Esophagus mucosa (tissue), 1 donor: ENCODE measurements at places on chromosomes 16 and 17.

- no peak for ATAC-seq
These were observed 2.4 kb upstream of the CDH16 start for GRCh38 chr16:66920924-66921680.

- no peak for ATAC-seq
These were observed 15.9 kb upstream of the MEIOB start for GRCh38 chr16:1887711-1888354.

DNA sequence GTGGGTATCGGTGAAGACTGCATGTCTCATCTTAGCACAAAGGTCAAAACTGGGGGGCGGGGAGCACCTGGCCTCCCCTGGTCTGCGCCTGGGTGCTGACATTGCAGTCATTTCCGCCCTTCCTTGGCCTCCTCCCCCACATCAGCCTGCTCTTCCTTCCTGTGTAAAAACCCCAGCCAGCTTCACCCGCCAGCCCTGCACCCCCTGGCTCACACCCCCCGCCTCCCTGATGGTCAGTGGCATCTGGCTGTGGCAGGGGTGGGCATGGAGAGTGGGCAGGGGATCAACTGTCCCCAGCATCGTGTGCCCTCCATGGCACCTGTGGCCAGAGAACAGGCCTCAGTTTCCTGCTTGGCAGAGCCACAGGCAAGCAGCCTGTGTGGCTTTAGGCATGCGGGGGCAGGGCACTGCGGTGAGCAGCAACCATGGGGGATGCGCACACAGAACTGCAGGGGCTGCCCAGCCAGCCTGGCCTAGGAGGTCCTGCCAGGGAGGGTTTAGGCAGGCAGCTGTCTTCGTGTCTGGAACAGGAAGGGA lies 26.5 kb upstream of the LASP1NB start:
- ATAC-seq: peak; percentile 46

DNA sequence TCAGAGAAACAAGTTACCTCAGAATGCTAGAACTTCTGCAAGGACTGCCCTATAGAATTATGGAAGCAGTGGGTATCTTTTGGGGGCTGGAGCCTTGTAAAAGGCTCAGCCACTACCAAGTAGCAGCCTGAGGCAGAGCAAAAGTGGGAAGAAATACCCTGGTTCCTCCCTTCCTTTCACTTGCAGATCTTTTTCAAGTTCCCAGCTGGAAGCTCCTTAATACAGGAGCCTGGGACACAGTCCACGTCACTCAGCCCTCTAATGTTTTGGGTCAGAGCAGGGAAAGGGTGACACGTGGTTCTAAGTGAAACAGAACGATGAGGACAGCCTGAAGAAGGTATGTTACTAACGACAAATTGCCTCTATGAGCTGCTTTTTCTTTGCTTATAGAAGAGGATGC lies 93.1 kb downstream of the CNTNAP4 start:
- ATAC-seq: no peak

DNA sequence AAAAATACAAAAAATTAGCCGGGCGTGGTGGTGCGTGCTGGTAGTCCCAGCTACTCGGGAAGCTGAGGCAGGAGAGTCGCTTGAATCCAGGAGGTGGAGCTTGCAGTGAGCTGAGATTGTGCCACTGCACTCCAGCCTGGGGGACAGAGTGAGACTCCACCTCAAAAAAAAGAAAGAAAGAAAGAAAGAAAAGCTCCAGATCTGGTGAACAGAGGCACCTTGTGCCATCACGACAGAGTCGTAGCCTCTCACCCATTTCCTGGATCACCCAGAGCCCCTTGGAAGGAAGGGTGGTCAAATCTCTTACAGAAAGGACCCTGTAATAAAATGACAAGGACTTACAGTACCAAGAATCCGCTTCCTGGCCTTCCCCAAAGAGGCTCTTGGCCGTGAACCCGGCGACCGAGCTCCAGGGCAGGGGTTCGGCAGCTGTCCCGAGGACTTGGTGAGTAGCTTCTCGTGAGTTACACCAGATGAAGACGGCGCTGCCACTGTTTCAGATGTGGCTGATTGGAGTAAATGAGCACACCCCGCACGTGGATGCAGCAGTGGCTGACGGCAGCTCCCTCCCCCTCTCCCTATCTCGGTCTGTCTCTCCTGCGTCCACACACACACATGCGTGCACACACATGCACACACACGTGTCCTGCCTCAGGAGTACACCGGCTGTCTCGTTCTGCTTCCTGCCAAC lies 13.5 kb downstream of the LGALS3BP start:
- no peak for ATAC-seq

DNA sequence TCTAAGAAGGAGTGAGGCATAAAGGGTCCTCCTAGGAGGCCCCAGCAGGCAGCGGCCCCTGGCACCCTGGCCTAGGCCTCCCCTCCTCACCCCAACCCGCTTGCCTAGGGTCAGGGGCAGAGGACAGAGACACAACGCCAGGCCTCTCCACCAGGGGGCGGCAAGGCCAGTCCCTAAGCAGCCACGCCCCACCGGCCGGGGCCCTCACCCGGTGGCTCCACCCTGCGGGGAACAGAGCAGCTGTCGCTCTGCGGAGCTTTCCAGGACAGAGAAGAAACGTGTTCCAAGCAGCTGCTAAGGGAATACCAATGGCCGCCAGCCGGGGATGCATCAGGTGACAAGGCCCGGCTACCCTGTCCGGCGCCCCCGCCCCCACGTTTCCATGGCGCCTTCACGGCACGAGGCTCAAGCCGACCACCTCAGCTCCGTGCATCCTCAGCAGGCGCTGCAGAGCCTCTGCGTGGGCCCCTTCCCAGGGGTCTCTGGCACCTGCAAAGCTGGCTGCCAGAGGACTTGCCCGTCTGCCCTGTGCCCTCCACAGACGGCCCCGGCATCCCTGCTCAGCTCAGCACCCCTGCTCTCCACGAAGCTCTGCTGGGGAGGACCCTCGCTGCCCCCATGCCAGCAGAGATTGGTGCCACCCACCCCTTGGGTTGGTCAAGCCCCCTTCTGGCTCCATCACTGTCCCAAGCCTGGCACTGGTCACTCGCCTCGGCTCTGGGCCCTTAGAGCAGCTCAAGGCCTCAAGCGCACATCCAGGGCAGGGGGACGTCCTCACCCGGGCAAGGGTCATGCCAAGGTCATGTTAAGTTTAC lies 5.6 kb downstream of the ZNF598 start:
- ATAC-seq: peak; percentile 67

DNA sequence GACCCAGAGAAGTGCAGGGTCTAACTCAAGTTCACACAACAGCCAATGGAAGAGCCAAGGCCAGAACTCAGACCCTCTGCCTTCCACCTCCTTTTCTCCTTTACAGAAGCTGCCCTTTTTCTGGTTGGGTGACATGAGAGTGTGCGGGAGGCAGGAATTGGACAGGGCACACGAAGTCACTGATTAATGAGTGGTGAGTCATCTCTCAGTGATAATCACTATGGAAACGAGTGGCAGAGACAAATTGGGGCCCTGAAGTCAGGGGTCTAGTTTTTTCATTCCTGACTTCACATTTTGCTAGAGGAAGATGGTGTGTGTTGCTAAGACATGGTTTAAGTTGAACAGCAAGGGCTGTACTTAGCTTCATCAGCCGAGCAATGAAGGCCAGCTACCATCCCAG lies 312.7 kb upstream of the CCL2 start:
- no peak for ATAC-seq

- ATAC-seq: peak; percentile 30
These were observed at the start of gene XAF1 for GRCh38 chr17:6755731-6756184. XAF1 (plus strand) TSS chr17:6756046; CDS start chr17:6756079, 33 bp downstream.

- ATAC-seq: no peak
These were observed 36.6 kb downstream of the TOM1L2 start for GRCh38 chr17:17935321-17936271.

DNA sequence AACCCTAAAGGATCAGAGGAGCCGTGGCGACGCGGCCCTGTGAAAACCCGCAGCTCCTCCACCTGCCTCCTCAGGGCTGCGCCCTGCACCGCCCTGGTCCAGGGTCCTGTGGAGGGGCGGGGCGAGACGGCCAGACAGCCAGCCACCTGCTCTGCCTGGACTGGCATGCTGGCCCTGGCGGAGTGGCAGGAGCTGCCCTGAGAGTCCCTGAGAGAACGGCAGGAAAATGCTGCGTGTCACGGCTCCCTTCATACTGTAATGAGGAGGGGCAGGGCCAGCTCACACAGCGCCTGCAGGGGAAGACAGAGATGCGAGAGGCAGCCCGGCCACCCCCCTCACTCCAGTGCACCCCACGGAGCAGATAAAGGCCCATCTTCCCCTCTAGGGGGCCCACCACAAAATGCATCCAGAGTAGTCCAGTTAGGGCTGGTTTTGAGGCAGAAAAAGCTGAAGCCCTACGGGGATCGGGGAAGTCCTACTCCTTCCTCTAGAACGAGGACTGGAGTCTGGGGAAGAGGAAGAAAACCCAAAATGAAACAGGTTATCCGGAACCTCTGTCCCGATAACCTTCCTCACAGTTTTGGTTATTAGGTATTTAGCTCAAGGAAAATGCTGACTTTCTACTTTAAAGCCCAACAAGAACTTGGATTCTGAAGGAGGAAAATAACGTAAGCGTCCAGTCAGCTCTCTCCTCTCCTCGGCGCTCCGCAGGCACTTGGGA lies 97.6 kb upstream of the DNAH17 start:
- no peak for ATAC-seq

- ATAC-seq: no peak
These were observed 60.1 kb upstream of the TMEM132E start for GRCh38 chr17:34519282-34519681.

DNA sequence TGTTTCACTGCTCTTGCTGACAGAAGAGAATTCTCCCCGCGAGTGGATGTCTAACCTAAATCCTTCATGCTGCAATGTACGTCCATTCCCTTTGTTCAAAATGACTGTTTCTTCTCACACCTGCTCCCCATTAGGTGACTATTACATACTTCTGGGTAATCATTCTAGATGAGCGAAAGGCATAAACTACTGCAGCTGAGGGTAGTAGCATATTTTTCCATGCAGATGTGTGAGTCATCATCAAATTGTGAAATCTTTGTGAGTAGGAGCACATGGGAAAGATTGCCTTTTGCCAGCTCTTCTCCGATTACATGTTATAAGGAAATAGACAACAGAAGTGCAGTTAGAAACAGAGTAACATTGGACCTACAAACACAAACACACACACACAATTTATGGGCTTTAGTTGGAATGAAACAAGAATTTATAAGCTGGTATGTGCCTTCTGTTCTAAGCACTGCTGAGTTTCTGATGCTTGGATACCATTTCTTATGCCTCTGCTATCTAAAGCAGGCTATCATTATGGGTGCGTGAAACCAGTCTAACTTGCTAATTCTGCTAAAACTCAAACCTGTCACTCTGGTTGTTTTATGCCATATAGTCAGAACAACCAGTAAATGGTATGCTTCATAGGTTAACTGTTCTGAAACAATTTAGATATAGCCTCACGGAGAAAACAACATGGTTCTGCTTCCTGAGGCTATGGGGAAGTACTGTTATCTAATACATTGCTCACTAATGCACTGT lies 346.9 kb upstream of the PSMD7 start:
- ATAC-seq: peak; percentile 84
